Hematopoietic multipotent progenitor cell (in vitro differentiated cells): ENCODE measurements at places on chromosomes 6 and 20. TPM values are rescaled to one million over a fixed set of nuclear protein-coding genes. Genes with fewer than 3 reads are reported as not detected.

- DNase-seq: no peak
Observed at GRCh38 chr6:64415926-64416325, 780.3 kb downstream of the PHF3 start.

The TLDC2 gene
- total RNA-seq: under 0.01 TPM

The RSPO4 gene
- not detected for total RNA-seq

The POLR1H gene
- 88.1 TPM for total RNA-seq

- peak; percentile 60 for DNase-seq
Observed at GRCh38 chr20:36574366-36575135, 1.2 kb downstream of the TGIF2 start.

- no peak for DNase-seq
Observed at GRCh38 chr20:10536531-10536930, 101.4 kb downstream of the SLX4IP start.

The GJA10 gene
- not detected for total RNA-seq

- no peak for DNase-seq
Observed at GRCh38 chr20:6818033-6818808, 50.7 kb downstream of the BMP2 start.

DNA sequence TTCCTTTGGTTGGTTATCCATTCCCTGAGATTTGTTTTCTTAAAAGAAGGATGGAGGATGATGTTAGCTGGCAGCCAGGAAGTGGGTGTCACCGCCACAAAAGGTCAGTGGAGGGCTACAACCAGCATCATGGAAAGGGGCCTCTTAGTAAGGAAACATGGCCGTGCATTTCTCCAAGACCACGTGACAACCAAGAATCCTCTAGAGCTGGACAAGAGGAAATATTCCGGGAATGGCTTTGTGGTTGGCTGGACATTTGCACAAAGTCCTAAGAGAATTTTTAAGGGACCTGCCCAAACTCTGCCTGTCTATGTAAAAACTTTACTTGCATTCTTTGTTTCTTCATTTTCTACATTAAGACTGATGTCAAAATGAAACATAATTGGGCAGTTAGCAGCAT, 399.9 kb upstream of the MARCKS start:
- DNase-seq: no peak

DNA sequence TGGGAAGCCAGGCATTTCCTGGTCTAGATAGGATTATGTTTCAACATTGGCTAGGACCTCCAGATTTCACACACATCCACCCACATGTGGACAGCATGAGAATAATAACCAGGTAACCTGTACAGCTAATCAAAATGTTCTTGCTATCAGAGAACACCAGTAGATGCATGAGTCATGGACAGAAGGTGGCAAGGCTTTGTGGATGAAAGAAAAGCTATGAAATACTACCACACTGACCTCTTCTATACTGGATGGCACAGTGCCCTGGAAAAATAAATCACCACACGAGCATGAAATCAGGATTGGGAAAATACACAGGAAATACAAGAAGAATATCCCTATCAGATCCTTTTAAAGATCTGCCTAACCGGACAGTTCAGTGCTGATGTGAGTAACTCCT, 113.0 kb downstream of the GMDS start:
- no peak for DNase-seq

DNA sequence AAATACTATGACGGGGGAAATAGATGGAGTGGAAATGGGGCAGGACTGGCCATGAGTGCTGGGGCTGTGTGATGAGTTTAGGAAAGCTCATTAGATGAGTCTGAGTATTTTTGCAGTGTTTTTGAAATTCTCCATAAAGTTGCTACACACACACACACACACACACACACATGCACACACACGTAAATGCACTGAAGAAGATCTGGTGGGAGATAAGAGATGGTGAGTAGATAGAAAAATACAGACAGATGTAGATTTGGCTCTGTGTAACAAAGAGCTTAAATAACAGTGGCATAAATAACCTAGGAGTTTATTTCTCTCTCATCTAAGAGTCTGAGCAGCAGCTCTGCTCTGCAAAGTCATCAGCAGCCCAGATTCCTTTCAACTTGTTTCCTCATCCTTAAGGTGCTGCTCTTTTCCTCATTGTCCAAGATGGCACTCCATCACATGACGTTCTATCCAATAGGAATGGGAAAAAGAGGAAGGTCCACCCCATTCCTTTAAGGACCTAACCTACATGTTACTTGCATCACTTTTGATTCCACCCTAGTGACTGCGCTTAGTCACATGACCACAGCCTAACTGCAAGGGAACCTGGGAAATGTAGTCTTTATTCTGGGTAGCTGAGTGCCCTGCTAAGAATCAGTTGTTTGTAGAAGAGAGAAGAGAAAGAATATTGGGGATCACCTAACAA, 76.4 kb downstream of the EYA2 start:
- DNase-seq: no peak

The TENT5A gene
- total RNA-seq: 13.7 TPM

GRCh38 chr6:159788753-159789376, 537 bp downstream of the TCP1 start:
- DNase-seq: no peak

The OR2H2 gene
- under 0.01 TPM for total RNA-seq

- no peak for DNase-seq
Observed at GRCh38 chr20:61478094-61478493, 226.0 kb downstream of the CDH4 start.

The MAS1 gene
- total RNA-seq: under 0.01 TPM

DNA sequence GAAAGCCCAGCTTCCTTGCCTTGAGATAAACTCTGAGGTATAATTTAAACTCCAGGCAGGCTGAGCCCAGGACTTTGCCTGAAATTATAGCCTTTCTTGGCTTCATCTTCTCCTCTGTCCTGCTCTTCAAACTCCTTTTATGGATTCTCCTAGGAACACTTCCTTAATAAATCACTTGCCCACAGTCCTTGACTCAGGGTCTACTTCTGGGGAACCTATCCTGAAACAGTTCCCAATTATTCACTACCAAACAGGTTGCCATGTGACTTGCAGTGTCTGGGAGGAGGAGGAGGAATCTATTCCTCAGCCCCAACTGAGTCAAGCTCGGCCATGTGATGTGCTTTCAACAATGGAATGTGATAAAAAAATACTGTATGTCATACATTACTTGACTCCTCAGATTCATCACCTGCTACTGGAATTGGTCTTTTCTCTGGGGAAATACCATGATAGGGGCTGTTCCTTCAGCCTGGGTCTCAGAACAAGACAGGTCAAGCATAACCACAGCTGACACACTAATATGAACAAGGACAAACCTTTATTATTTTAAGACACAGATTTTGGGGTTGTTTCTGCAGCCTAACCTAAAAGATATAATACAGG, 20.5 kb upstream of the CDKN1A start:
- DNase-seq: no peak

DNA sequence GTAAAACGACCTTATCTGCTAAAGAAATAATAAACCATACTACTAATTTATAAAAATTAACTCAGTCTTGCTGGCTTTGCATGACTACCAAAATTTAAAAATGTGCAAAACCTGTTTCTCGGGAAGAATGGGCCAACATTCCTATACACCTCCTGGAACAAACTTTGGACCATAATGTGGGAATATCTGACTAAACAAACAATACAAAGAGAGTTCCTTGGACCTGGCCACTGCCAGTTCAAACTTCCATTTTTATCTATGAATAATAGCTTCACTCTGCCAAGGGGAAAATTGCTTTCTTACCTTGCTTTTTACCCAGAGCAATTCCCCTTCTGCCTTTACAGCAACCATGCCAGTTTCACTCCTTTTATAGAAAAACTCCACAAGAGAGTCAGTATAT, 38.7 kb upstream of the POU5F1 start:
- no peak for DNase-seq

The LRFN2 gene
- 0.27 TPM for total RNA-seq

DNA sequence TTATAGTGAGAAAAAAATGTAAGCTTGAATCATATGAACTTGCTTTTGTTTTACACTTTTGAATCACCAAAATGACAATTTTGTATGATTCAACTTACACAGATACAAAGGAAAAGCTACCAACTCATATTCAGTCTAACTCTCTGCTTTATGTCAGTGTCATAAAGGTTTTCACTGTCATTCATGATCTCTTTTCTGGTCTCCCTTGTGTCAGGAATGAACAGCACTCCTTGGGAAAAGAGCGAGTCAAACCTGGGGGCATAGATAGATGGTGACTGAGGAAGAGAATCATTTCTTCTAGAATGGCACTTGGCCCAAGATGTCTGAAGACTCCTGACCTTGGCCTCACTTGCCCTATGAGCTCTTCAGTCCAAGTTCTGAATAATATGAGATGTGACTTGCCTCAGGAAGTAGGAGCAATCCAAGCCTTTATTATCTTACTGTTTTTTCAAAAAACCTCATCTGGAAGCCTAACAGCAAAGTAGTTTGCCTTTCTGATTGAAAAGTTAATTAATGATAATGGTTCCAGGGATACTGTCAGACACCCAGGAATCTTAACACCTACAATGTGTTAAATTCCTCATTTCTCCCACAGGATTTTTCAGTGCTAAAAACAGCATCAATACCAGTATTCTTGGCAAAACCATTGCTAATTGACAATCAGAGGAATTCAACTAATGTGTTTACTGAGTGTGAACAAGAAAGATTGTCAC, 270.0 kb upstream of the HSF2 start:
- no peak for DNase-seq

DNA sequence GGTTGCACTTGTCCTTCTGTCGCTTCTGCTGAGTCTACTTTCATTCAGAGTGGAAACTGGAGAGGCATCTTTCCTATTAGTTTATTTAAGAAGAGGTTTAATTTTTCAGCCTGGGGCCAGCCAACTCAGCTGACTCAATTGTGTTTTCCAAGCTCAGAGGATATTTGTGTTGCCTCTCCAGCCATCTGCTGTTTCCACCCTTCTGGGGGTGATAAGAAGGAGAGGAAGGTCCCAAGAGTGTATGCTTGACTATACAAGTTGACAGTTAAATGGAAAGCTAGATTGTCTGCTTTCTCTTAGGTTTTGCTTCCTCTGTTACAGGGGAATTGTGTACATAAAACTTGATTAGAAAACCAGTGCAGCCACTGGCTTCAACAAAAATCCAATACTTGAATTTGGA, 3.0 kb downstream of the PSMF1 start:
- DNase-seq: no peak

DNA sequence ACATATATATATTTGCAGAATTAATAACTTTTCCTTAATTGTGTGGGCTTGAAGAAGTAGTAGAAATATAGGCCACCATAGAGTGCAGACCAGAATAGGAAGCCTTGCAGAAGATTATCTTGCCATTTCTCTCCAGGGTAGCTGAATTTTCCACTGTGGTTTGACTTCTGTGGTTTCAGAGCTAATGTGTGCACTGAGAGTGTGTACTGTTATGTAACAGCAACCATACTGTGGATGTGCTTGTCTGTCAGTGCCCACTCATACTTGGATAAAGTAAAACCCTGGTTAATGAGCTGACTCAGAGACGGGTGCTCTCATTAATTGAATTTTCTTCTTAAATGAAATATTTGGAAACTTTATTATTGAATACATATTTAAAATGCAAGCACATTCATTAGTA, 57.2 kb downstream of the CEP43 start:
- DNase-seq: no peak

The L3MBTL3 gene
- total RNA-seq: 6.5 TPM

The CST7 gene
- total RNA-seq: 18.6 TPM

DNA sequence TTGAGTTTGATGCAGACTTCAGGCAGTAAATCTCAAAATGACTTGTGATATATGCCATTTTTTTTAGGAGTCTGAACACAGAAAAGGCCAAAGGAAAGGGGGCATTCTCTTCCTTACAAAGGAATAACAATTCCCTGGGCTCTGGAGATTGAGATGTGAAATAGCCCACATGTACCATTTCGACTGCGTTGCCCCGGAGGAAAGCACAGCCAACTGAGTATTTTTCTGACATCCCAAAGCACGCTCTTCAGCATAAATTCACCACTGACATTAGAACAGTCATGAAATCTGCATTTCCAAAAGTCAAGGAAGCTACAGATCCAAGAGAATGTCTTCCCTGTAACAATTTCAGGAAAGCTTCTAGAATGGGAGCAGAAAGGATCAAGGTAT, 7.8 kb downstream of the ELOVL2 start:
- DNase-seq: no peak

DNA sequence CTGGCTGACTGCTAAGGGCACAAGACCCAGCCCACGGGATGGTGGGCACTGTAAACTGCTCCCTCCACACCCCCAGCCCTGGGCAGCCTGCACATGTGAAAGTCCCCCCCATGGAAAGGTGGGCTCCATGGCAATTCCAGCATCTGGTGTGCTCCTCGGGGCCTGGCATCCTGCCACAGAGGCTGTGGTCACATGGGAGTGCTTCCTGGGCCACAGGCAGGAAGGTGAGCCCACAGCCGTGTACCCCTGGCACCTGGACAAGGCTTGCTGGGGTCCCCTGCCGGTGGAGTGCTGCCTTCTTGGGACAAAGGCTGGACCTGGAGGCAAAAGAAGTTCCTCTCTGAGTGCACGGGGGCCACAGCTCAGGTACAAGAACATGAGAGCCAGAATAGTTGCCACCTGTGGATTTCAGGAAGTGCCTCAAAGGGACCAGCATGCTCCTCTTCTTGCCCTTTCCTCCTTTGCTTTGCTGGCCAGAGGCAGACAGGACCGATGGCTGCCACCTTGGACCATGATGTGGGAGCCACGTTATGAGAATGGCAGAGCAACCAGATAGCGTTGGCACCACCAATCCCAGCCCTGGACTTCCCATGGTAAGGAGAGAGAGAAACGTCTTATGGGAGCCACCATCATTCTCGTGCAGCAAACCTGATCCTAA, 120.2 kb upstream of the MLN start:
- no peak for DNase-seq

The OR2H1 gene
- total RNA-seq: not detected

DNA sequence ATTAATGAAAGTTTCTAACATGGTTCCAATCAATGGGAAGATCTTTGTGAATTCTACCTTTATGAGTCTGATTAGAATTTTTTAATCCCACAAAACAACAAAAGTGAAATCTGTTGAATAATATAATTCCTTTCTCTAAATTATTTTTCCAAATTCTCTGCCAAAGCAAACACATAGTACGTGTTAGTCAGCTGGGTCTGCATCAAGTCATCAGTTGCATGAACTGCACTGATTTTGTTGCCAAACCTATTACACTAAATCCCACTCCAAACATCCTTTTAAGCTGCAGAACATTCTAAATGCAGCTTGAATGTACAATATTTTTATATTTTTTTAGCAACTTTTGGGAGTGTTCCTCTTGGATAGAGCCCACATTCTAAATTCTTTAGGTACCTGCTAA, 199.0 kb upstream of the HSF2 start:
- no peak for DNase-seq

DNA sequence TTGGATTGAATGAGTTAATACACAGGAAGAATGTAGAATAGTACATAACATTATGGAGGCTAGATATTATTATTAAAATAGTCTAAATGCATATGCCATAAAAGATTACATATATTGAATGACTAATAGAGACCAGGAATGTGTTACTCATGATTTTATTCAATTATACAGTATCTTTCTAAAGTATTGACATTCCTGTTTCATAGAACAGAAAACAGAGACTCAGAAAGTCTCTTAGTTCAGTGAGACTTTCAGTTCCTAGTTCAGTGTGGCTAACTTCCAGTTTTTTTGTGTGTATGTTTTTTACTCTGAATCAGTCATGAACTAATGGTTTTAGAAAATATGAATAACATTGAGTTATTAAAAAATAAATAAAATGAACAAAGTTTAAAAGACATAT, 34.6 kb upstream of the TMEM244 start:
- DNase-seq: no peak
